ENCODE measurements at places on chromosomes 12 and 14. TPM values are rescaled to one million over a fixed set of nuclear protein-coding genes. Genes with fewer than 3 reads are reported as not detected.

NINJ2 gene
- 3.5 TPM for total RNA-seq

PRH2 gene
- not detected for total RNA-seq

CLEC9A gene
- not detected for total RNA-seq

KRT3 gene
- total RNA-seq, result not detected

OAS2 gene
- total RNA-seq, result 148 TPM

FAM90A1 gene
- total RNA-seq, result 0.32 TPM

KRT6A gene
- not detected for total RNA-seq

ZCRB1 gene
- total RNA-seq, result 103 TPM

SYNE3 gene
- total RNA-seq, result 34.2 TPM

RFLNA gene
- not detected for total RNA-seq

CTSG gene
- not detected for total RNA-seq

LMNTD1 gene
- total RNA-seq, result not detected

CIROP gene
- not detected for total RNA-seq

DIO2 gene
- total RNA-seq, result not detected

ESR2 gene
- total RNA-seq, result 0.32 TPM

SLC10A1 gene
- not detected for total RNA-seq

CGRRF1 gene
- 15.2 TPM for total RNA-seq

MORN3 gene
- total RNA-seq, result 2.6 TPM

NOC4L gene
- total RNA-seq, result 30.5 TPM

MSI1 gene
- total RNA-seq, result 0.96 TPM
